Mesothelial cell of epicardium (in vitro differentiated cells): ENCODE measurements at places on chromosomes 11 and 22. TPM values are rescaled to one million over a fixed set of nuclear protein-coding genes. Genes with fewer than 3 reads are reported as not detected.

Gene ENTHD1
- total RNA-seq: not detected in 3 replicates

Gene DBX1
- not detected in 3 replicates for total RNA-seq

Gene CDKN1C
- 132 to 148 TPM (median 146 TPM) in 3 replicates for total RNA-seq

Gene ART1
- total RNA-seq: not detected in 3 replicates

Gene TRIM6
- total RNA-seq: 13.4 to 14.6 TPM (median 14.0 TPM) in 3 replicates

Gene SMIM35
- total RNA-seq: not detected in 3 replicates

Gene XNDC1N
- 14.3 to 16.8 TPM (median 14.6 TPM) in 3 replicates for total RNA-seq

Gene MMP1
- 0.13 to 0.18 TPM in 2 of 3 replicates, not detected in the other for total RNA-seq

Gene ZNF280B
- 6.0 to 6.9 TPM (median 6.4 TPM) in 3 replicates for total RNA-seq

Gene NDUFS3
- 93.4 to 96.6 TPM (median 96.5 TPM) in 3 replicates for total RNA-seq

Gene MGAT3
- 43.6 to 45.3 TPM (median 45.0 TPM) in 3 replicates for total RNA-seq

Gene OR4D9
- total RNA-seq: not detected in 3 replicates

Gene LIN7C
- 26.0 to 27.8 TPM (median 26.5 TPM) in 3 replicates for total RNA-seq

Gene PANX3
- not detected in 3 replicates for total RNA-seq

Gene BET1L
- total RNA-seq: 64.3 to 68.2 TPM (median 65.5 TPM) in 3 replicates

Gene MYEOV
- total RNA-seq: 1.9 to 2.6 TPM (median 2.1 TPM) in 3 replicates

Gene PYGM
- total RNA-seq: 6.4 to 7.6 TPM (median 7.1 TPM) in 3 replicates

Gene CRYBB3
- total RNA-seq: 0.27 to 0.54 TPM (median 0.31 TPM) in 3 replicates

Gene OTOG
- total RNA-seq: 1.2 to 2.8 TPM (median 1.8 TPM) in 3 replicates

Gene APOL4
- 15.0 to 16.4 TPM (median 15.9 TPM) in 3 replicates for total RNA-seq

Gene LSP1
- 4.9 to 5.2 TPM (median 4.9 TPM) in 3 replicates for total RNA-seq

Gene CHORDC1
- total RNA-seq: 43.4 to 45.8 TPM (median 44.9 TPM) in 3 replicates

Gene PC
- total RNA-seq: 9.5 to 10.0 TPM (median 9.9 TPM) in 3 replicates

Gene TUB
- total RNA-seq: 51.7 to 53.4 TPM (median 52.8 TPM) in 3 replicates

Gene CPT1B
- total RNA-seq: 109 to 112 TPM (median 111 TPM) in 3 replicates

Gene GSTT2B
- 3.6 to 3.7 TPM (median 3.7 TPM) in 3 replicates for total RNA-seq

Gene HEPHL1
- not detected in 3 replicates for total RNA-seq

Gene HEPN1
- not detected in 3 replicates for total RNA-seq

Gene HTR3A
- total RNA-seq: not detected in 3 replicates

Gene MRGPRF
- 2.3 to 4.0 TPM (median 3.4 TPM) in 3 replicates for total RNA-seq

Gene SHISAL1
- 0.58 to 0.72 TPM (median 0.62 TPM) in 3 replicates for total RNA-seq

Gene PNPLA5
- total RNA-seq: not detected in 3 replicates

Gene POU2AF2
- total RNA-seq: not detected in 3 replicates

Gene OR10A2
- total RNA-seq: not detected in 3 replicates

Gene CNTF
- 2.5 to 2.7 TPM (median 2.7 TPM) in 3 replicates for total RNA-seq

Gene KIAA1671
- total RNA-seq: 21.8 to 22.4 TPM (median 22.0 TPM) in 3 replicates

Gene ZP1
- 0.16 to 0.31 TPM in 2 of 3 replicates, not detected in the other for total RNA-seq

Gene SEC14L6
- 2.0 to 2.3 TPM (median 2.1 TPM) in 3 replicates for total RNA-seq

Gene PATE2
- total RNA-seq: 0.20 TPM in 2 of 3 replicates, not detected in the other

Gene TYR
- total RNA-seq: not detected in 3 replicates

Gene HIC2
- total RNA-seq: 26.6 to 27.3 TPM (median 27.2 TPM) in 3 replicates

Gene GAS2L1
- total RNA-seq: 13.4 to 14.6 TPM (median 13.6 TPM) in 3 replicates

Gene HBB
- not detected in 3 replicates for total RNA-seq

Gene PKDREJ
- total RNA-seq: 0.02 to 0.04 TPM in 2 of 3 replicates, not detected in the other

Gene OR8D2
- not detected in 3 replicates for total RNA-seq

Gene NAV2
- total RNA-seq: 63.1 to 69.8 TPM (median 67.7 TPM) in 3 replicates

Gene SERHL2
- 2.5 to 3.0 TPM (median 2.6 TPM) in 3 replicates for total RNA-seq

Gene MYOD1
- total RNA-seq: not detected in 3 replicates

Gene TEF
- 10.4 to 10.5 TPM (median 10.4 TPM) in 3 replicates for total RNA-seq

Gene CBY1
- 38.5 to 40.4 TPM (median 40.0 TPM) in 3 replicates for total RNA-seq
